Testis (tissue), 5 donors: ENCODE measurements at places on chromosomes 1 and 21. TPM values are rescaled to one million over a fixed set of nuclear protein-coding genes. Genes with fewer than 3 reads are reported as not detected.
A peak's percentile ranks its signal among the peaks of the same experiment; 100 is the strongest.

Gene OLIG2
- total RNA-seq: not detected

Gene RAB25
- 1.2 TPM for total RNA-seq

Gene RIMKLA
- total RNA-seq: 2.6 TPM

Gene LCE1A
- not detected for total RNA-seq

Gene C1orf21
- total RNA-seq: 16.0 TPM

Gene SPATC1L
- total RNA-seq: 96.1 TPM

Gene OTUD3
- total RNA-seq: 29.7 TPM

Gene AMY1A
- not detected for total RNA-seq

Gene UBE2Q1
- 63.5 TPM for total RNA-seq

Gene DCST2
- total RNA-seq: 9.9 TPM

- H3K4me3 ChIP-seq: no peak overlapping the region
- no peaks in the 10 kb centered on the region for H3K36me3 ChIP-seq
- H3K27me3 ChIP-seq: no peaks in the 10 kb centered on the region
- no peak for DNase-seq
- no peak overlapping the region for H3K27ac ChIP-seq
Observed at GRCh38 chr1:162206749-162207635, 137.5 kb downstream of the NOS1AP start.

DNA sequence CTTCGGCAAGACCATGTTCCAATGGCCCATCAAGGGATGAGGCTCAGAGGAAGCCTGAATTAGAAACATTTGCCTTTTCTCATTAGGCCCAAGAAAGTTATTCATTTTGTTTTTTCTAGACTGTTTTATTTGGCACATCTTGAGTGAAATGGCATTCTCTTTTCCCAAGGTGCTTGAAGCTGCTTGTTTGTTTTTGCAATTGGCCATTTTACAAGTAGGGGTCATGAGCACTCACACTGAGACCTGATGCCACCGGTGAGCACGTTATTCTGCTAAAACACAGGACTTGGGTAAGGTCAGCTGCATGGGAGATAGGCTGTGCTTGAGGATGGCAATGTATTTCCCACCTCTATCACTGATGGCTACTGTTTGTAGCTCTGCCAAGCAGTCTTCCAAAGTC is 128.1 kb downstream of the TBX15 start:
- no peak overlapping the region for H3K27ac ChIP-seq
- no peak for DNase-seq
- no peaks in the 10 kb centered on the region for H3K36me3 ChIP-seq
- no peak overlapping the region for H3K4me3 ChIP-seq
- no peaks in the 10 kb centered on the region for H3K4me1 ChIP-seq
- H3K27me3 ChIP-seq: no peaks in the 10 kb centered on the region

DNA sequence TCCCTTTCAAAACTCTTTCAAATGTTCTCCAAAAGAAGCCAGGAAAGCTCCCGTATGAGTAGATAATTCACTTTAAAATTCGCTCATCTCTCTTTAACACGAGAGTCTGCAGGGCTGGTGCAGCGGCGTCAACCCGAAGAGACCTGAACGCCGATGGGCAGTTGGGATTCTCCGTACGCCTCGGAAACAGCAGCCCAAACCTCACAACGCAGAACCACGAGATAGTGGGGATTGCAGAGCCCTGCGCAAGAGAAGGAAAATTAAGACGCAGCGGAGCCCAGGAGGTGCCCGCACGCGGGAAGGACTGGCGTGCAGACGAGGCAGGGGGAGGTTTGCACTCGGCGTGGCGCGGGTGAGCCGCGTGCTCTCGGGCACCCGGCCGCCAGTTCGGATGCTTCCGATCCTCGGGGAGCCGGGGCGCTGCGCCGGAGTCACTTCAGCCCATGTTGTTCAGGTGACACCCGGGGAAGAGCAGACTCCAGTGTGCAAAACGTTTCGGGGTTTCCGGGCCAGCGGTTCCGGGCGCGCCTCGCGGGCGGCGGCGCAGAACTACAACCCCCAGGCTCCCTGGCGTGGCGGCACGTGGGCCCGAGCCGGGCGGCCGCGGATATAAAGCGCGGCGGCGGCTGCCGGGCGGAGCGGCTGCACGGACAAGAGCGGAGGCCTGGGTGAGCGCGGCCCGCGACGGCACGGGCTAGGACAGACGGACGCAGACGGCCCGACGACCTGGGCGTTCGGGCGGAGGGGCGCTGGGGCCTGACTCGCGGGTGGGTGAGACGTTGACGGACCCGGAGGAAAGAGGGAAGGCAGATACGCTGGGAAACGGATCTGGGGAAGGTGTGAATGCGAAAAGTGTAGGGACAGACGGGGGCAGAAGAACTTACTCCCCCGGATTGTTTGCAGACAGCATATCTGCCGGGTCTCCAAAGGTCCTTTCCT is at the start of gene NPL:
Gene NPL, plus strand, starts transcription at position 636 of the 939 bp plus-strand sequence. CDS start 4,599 bp downstream, outside the sequence.
- H3K27ac ChIP-seq: peak within 1 kb of the TSS; percentile 75
- peak within 1 kb of the TSS; percentile 82 for H3K4me3 ChIP-seq
- DNase-seq: peak; percentile 85
- no peaks in the 10 kb centered on the region for H3K4me1 ChIP-seq

- H3K4me3 ChIP-seq: no peak overlapping the region
- no peaks in the 10 kb centered on the region for H3K36me3 ChIP-seq
- H3K27me3 ChIP-seq: no peaks in the 10 kb centered on the region
- no peak for DNase-seq
- no peaks in the 10 kb centered on the region for H3K4me1 ChIP-seq
Observed at GRCh38 chr1:114490274-114490693, 20.7 kb downstream of the TRIM33 start.

GRCh38 chr1:99751877-99752504 is 14.4 kb downstream of the FRRS1 start:
- H3K27me3 ChIP-seq: no peaks in the 10 kb centered on the region
- no peaks in the 10 kb centered on the region for H3K4me1 ChIP-seq
- no peak overlapping the region for H3K27ac ChIP-seq
- DNase-seq: no peak
- no peak overlapping the region for H3K4me3 ChIP-seq

GRCh38 chr21:46621457-46622182 is 13.9 kb upstream of the PRMT2 start:
- H3K27me3 ChIP-seq: no peaks in the 10 kb centered on the region
- DNase-seq: peak; percentile 62
- H3K4me3 ChIP-seq: no peak overlapping the region
- H3K4me1 ChIP-seq: peaks cover 13% of the 10 kb centered on the region
- no peaks in the 10 kb centered on the region for H3K36me3 ChIP-seq

DNA sequence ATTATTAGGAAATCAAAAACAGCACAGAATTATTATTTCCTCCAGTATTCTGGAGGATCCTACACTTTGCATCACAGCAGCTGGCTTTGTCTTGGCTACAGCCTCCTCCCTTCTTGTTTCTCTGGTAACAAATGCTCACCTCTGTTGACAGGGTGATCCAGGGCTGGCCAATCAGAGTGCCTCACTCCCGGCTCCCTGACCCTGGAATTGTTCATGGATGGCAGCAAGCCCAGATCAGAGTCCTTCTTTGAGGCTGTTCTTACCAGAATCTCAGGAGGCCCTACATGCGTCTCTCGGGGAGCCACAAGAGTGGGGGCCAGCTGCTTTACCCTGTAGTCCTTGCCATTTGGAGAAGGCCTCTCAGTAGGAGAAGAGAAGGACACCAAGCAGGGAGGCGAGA is 48.4 kb upstream of the IGSF5 start:
- no peaks in the 10 kb centered on the region for H3K4me1 ChIP-seq

GRCh38 chr1:41583658-41584547 is 99.4 kb upstream of the EDN2 start:
- no peaks in the 10 kb centered on the region for H3K36me3 ChIP-seq
- no peak for DNase-seq
- H3K4me3 ChIP-seq: no peak overlapping the region
- H3K4me1 ChIP-seq: no peaks in the 10 kb centered on the region
- no peak overlapping the region for H3K27ac ChIP-seq

DNA sequence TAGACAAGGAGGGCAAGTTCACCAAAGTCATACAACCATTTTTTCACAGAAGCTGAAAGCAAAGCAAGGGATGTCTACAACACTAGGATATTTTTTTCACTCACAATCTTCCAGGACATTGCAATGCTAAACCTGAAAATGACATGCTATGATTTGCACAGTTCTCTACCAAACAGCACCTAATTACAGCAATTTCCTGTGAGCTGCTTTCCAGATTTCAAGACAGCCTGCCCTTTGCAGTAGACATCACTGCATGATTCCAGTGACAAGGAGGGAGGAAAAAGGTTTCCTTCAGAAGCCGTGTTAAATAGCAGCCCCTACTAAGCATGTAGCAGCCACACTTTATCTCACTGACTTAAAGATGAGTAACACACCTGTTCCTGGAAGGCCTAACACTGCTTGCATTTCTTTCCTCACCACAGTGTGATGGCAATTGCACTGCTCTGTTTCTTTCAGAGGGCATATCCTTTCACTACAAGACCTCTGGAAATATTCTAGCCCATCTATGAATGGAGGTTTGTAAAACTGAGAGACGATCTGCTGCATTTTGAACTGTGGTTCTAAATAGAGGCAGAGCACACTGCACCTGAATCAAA is 97.1 kb downstream of the DUSP10 start:
- no peaks in the 10 kb centered on the region for H3K4me1 ChIP-seq
- H3K4me3 ChIP-seq: no peak overlapping the region
- no peaks in the 10 kb centered on the region for H3K27me3 ChIP-seq
- H3K27ac ChIP-seq: no peak overlapping the region
- no peaks in the 10 kb centered on the region for H3K36me3 ChIP-seq
- DNase-seq: no peak

DNA sequence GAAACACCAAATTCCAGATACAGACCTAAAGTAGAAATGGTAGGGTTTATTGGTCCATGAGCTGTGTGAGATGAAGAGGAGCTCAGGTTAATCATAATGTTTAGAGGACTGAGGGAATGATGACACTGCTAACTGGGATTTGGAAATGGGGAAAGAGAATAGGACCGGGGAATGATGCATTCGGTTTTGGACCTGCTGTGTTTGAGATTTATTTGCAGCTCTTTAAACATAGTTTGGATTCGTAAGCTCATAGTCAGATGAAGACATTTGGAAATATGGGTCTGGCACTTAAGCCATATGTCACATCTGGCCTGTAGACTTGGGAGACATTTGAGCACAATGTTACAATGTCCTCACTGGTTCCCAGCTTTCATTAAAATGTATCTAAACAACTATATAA is 127.9 kb upstream of the DUSP10 start:
- no peaks in the 10 kb centered on the region for H3K36me3 ChIP-seq
- no peak for DNase-seq
- no peaks in the 10 kb centered on the region for H3K4me1 ChIP-seq
- no peak overlapping the region for H3K27ac ChIP-seq

DNA sequence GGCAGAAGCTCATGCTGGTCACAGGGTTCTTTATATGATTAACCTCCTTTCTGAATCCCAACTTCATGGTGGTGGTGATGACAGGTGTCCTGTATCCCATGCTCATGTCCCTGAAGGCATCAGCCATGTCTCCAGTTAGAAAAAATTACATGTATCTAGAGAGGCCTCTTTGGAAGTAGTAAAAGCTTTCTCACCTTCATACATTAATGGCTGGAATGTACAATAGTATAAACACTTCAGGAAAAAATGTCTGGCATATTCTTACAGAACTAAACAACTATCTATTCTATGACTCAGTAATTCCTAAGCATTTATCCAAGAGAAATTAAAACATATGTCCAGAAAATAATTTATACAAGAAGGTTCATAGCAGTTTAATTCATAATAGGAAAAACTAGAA is 34.0 kb downstream of the ADAM30 start:
- H3K36me3 ChIP-seq: no peaks in the 10 kb centered on the region
- DNase-seq: no peak
- H3K27me3 ChIP-seq: no peaks in the 10 kb centered on the region
- H3K4me3 ChIP-seq: no peak overlapping the region
- H3K4me1 ChIP-seq: no peaks in the 10 kb centered on the region

DNA sequence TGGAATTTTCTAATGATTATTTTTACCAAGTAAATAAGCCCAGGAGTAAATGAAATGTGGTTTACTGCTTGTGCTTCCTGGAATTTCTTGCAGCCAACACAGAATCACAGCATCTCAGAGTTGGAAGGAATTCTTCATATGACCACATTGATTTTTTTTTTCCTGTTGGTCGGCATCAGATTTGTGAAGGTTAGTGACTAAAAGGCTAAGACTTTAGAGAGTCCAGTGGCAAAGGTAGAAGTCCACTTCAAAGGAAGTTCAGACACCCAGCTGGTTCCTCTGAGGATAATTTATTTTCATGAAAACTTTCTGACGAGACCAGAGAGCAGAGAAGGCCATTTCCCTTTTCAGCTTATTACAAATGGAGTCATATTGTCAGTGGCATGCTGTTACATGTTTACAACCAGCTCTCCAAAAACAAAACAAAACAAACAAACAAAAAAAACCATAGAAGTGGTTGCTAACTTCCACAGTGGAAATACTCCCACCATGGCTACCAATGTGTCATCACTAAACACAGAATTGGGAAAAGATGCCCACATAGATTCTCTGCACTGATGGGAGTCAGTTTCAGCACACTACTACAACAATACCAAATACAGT is 77.2 kb upstream of the CDC42BPA start:
- H3K36me3 ChIP-seq: no peaks in the 10 kb centered on the region
- no peak overlapping the region for H3K27ac ChIP-seq
- H3K4me1 ChIP-seq: no peaks in the 10 kb centered on the region
- H3K4me3 ChIP-seq: no peak overlapping the region
- DNase-seq: no peak
- no peaks in the 10 kb centered on the region for H3K27me3 ChIP-seq

GRCh38 chr1:8226747-8227146 is 91.2 kb upstream of the SLC45A1 start:
- no peak for DNase-seq
- no peaks in the 10 kb centered on the region for H3K4me1 ChIP-seq
- H3K27me3 ChIP-seq: no peaks in the 10 kb centered on the region
- H3K4me3 ChIP-seq: no peak overlapping the region
- H3K27ac ChIP-seq: no peak overlapping the region
- H3K36me3 ChIP-seq: no peaks in the 10 kb centered on the region

DNA sequence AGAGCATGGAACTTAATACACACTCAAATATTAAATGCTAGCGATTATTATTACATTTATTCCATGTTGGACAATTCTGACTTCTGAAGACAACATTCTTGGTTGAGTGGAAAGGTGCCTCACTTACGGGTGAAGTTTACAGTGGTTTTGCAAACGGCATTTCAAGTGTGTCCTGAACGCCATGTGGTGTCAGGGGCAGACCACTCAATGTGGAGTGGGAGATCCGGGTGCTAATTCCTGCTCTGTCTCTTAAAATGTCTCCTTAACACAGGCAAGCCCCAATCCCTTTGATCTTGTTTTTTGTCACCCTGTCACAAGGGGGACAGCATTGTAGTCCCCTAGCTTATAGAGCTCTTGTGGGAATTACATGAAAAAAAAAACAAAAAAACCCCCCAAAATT is 5.6 kb upstream of the TDRD10 start:
- no peak for DNase-seq
- H3K36me3 ChIP-seq: no peaks in the 10 kb centered on the region
- no peaks in the 10 kb centered on the region for H3K27me3 ChIP-seq
- H3K4me3 ChIP-seq: no peak overlapping the region
